ENCODE measurements at places on chromosomes 7 and 10.

DNA sequence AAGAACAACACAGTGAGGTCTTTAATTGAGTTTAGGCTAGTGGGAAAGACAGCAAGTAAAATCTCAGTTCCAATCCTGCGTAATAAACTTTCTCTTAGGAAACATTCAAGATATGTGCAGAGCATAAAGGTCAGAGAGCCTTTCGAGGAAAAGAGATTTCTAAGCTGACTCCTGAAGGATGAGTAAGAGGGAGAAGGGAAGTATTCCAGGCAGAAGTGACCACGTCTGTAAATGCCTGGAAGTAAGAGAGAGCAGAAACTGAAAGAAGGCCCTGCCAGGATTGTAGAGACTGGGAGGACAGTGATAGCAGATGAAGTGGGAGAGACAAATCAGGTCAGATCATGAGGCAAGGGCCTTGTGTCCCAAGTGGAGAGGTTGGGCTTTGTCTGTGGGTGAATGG is 41.8 kb downstream of the PNLIPRP3 start:
- H3K27me3 ChIP-seq = no peaks in the 10 kb centered on the region
- no peak overlapping the region for H3K27ac ChIP-seq
- no peak overlapping the region for H3K4me3 ChIP-seq
- no peaks in the 10 kb centered on the region for H3K36me3 ChIP-seq
- DNase-seq = no peak
- no peaks in the 10 kb centered on the region for H3K4me1 ChIP-seq

DNA sequence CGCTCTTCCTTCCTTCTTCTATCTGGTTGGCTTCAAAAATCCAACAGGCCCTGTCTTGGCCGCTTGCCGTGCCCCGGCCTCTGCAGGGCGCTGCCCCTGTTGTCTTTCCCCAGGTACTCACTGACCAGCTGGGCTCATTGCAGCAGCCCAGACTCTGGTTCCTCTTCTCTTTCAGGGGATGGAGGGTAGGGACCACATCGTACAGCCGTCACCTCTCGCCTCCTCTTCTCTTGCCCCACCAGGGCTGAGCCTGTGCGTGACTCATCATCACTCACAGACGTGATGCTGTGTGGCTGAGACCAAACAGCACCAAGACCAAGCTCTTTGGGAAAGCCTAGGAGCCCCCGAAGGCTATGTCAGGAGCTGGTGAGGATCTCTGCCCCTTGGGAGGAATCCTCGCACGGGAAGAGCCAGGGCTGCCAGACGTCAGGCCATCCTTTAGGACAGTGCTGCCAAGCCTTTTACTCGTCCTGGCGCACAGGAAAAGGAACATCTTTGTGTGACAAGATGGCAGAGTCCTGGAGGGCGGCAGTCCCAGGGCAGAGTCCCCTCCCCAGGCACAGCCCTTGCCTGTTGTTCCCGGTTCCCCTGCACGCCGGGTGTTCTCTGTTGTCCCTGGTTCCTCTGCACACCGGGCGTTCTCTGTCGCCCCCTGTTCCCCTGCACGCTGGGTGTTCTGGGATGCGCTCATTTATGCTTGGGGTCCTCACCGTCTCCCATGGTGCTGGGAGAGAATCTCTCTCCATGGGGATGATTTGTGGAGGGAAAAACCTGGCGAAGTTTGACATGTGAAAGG is 188.5 kb upstream of the SHH start:
- no peak overlapping the region for H3K27ac ChIP-seq
- no peak overlapping the region for H3K4me3 ChIP-seq
- DNase-seq = no peak
- H3K27me3 ChIP-seq = no peaks in the 10 kb centered on the region
- no peaks in the 10 kb centered on the region for H3K36me3 ChIP-seq

DNA sequence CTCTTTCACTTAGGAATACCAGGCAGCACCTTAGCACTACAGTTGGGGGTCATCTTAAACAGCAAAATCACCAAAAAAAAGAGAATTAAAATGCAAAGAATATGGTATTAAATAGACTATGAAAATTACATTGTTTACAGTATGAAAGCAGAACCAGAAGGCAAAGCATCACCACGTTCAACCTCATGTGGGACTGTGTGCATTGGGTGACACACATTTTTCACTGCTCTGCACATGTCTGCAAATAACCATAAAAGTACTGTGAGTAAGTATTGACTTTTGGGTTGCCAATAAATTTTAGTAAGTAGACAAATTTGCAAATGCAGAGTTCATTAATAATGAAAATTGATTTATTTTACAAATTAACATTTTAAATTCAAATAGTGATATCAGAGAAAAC is 232.1 kb upstream of the ZWINT start:
- no peak overlapping the region for H3K4me3 ChIP-seq
- H3K27ac ChIP-seq = no peak overlapping the region
- no peaks in the 10 kb centered on the region for H3K27me3 ChIP-seq
- H3K36me3 ChIP-seq = no peaks in the 10 kb centered on the region

DNA sequence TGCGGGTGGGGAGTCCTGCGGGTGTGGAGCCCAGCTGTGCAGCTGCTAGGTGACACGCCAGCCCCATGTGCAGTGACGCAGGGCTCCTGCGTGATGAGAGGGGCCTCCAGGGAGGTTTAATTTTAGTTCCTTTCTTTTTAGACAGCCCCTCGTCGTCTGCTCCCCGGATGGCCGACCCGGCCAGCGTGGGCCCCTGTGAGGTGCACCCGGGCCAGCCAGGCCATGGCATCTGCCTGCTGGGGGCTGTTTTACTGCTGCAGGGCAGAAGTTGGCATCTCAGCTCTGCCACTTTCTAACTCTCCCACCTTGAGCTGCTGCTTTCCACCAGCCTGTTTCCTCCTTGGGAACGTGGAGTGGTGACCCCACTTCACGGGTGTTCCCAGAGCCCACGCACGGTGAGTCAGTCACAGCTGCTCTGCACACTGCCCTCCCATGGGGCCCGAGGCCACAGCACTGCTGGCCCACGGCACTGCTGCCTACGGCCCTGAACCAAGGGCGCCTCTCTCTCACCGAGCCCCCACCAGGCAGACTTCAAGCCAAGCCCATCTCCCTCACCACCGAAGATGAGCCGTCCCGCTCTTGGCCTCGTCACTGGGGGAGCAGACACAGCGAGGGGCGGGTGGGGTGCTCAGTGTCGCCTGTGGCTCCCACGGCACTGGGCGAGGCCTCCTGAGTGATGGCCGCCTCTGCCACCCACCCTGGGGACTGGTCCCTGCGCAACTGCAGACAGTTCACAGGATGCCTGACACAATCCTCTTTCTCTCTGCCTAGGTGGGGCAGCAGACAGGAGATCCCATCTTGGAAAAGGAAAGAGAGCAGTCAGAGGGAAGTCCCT is 21.3 kb downstream of the CYP2W1 start:
- no peak overlapping the region for H3K4me3 ChIP-seq
- H3K4me1 ChIP-seq = no peaks in the 10 kb centered on the region
- peaks cover 17% of the 10 kb centered on the region for H3K36me3 ChIP-seq

DNA sequence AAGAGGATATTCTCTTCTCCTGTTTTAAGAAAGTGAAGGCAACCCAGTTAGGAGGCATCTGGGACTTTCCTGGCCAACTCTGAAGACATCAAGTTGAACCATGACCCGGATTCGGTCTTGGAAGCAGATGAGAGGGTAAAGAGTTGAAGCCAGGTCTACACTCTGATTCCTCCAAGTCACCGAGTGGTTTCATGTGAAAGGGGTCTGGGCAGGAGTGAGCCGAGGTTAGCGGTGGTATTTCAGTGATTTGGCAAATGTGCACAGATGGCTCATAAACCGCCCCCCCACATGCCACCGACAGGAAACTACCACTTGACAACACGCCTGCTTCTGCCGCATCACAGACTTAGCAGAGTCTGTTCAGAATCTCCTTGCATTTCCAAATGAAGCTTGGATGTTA is 11.4 kb upstream of the REPIN1 start:
- no peaks in the 10 kb centered on the region for H3K36me3 ChIP-seq
- no peak overlapping the region for H3K4me3 ChIP-seq

DNA sequence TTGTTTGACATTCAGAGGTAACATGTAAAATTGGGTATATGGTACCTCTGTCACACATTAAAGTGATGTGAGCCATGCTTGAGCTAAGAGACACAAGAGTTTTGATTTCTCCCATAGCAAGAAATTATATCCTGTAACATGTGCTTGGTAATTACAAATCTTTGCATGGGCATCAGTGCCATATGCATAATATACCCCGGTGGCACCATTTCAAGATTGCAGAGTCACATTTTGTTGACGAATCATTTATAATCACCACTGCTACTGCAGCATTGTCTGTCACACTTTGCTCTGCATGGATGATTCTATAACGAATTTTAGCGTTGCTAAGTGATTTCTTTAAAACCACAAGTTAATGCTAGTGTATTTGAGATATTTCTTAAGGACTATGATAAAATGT is 443.7 kb upstream of the LRRN3 start:
- no peaks in the 10 kb centered on the region for H3K27me3 ChIP-seq
- no peak for DNase-seq
- H3K27ac ChIP-seq = no peak overlapping the region
- no peak overlapping the region for H3K4me3 ChIP-seq

- H3K27ac ChIP-seq = peak overlapping the region; percentile 46
- peak; percentile 30 for DNase-seq
- peak overlapping the region; percentile 47 for H3K4me3 ChIP-seq
- no peaks in the 10 kb centered on the region for H3K36me3 ChIP-seq
These were observed 100.7 kb downstream of the NKX6-2 start for GRCh38 chr10:132685101-132685891.

- no peak for DNase-seq
- no peaks in the 10 kb centered on the region for H3K36me3 ChIP-seq
- no peaks in the 10 kb centered on the region for H3K27me3 ChIP-seq
- H3K4me3 ChIP-seq = peak overlapping the region; percentile 84
- no peak overlapping the region for H3K27ac ChIP-seq
These were observed 13.7 kb upstream of the WAPL start for GRCh38 chr10:86535132-86535882.

DNA sequence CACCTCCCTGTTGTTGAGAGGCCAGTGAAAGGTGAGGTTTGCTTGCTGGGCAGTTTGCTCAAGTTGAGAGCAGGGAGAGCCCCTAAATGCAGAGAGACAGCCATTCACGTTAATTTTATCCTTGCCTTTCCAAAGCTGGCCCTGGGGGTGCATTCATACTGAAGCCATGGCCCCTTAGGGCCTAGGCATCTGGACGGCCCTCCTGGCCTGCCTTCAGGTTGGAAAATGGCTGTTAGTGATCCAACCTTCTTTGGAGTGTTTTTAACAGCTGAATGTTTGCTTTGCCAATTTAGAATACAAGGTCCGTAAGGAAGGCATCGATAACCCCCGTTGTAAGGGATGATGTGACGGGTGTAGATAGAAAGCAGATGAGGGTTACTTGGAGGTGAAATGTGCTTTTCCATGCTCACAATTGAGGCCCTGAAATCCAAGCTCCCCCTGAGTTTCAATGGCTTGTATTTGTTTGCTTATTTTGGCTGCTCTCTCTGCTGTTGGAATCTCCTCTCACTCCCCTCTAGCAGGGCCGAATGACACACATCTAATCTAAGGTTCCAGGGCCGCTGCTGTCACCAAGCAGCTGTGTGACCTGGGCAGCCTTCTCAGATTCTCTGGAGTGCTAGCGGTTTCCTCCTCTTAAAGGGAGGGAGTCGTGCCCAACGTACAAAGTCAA is 171.6 kb upstream of the MKI67 start:
- no peaks in the 10 kb centered on the region for H3K36me3 ChIP-seq
- H3K27ac ChIP-seq = no peak overlapping the region
- H3K4me3 ChIP-seq = no peak overlapping the region
- no peak for DNase-seq

- no peaks in the 10 kb centered on the region for H3K36me3 ChIP-seq
- H3K4me3 ChIP-seq = no peak overlapping the region
- peaks cover 24% of the 10 kb centered on the region for H3K4me1 ChIP-seq
These were observed 87.1 kb downstream of the DYNC1I1 start for GRCh38 chr7:95859429-95859828.

- H3K4me1 ChIP-seq = peaks cover 39% of the 10 kb centered on the region
- peaks cover 4% of the 10 kb centered on the region for H3K36me3 ChIP-seq
- no peaks in the 10 kb centered on the region for H3K27me3 ChIP-seq
- H3K4me3 ChIP-seq = no peak overlapping the region
These were observed 5.1 kb downstream of the RBM33 start for GRCh38 chr7:155649588-155649987.

DNA sequence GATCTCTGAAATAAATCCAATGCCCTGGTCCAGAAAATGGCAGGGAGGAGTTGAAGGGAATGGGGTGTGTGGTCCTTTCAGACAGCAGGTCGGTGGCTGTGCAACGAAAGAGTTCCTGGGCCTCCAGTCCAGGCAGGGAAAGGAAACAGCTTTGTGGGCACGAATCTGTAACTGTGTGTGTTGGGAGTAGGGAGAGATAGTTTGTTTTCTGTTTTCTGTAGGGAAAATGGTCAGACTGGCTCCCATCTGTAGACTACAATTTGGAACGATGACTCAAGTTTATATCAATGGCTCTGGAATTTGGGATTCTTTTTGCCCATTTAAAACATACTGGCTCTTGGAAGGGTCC is 2.6 kb upstream of the HOXA9 start:
- no peak overlapping the region for H3K4me3 ChIP-seq
- H3K36me3 ChIP-seq = no peaks in the 10 kb centered on the region
- H3K27me3 ChIP-seq = peaks cover 9% of the 10 kb centered on the region
- H3K4me1 ChIP-seq = peaks cover 7% of the 10 kb centered on the region
- no peak overlapping the region for H3K27ac ChIP-seq

- no peak overlapping the region for H3K27ac ChIP-seq
- DNase-seq = no peak
- H3K4me3 ChIP-seq = no peak overlapping the region
- H3K36me3 ChIP-seq = no peaks in the 10 kb centered on the region
These were observed 58.0 kb downstream of the CLRN3 start for GRCh38 chr10:127834791-127835190.
